8988T (cell line): ENCODE measurements at places on chromosomes 11 and 22.

- DNase-seq, result no peak
Observed at GRCh38 chr22:31119026-31119717, 3.6 kb upstream of the INPP5J start.

DNA sequence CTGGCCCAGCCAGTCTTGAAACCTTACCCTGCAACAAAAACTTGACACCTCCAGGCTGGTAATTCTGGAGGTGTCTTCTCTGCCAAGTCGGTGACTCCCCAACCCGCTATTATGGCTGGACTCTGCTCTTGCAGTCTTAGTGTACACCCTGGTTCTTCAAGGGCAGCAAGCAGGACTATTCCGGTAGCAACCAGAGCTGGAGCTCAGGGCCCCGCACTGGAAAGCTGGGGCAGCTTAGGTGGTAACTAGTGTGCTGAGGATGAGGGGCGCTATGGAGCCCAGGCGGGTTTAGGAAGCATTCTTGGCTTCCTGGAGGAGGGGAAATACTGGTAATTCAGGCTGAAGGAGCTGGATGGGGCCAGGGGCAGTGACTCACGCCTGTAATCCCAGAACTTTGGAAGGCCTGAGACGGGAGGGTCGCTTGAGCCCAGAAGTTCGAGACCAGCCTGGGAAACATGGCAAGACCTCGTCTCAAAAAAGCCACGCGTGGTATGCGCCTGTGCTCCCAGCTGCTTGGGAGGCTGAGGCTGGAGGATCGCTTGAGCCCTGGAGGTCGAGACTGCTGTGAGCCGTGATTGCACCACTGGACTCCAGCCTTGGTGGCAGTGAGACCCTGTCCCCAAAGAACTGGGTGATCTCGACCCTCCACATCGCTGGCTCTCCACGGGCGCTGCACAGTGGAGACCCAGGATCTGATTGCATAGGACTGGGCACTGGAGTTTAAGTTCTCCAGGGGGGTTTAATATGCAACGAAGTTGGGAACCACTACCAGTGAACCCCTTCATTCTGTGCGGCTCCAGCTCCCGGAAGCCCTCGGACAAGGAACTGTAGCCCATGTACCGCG, 10.6 kb upstream of the AIFM3 start:
- no peak for DNase-seq

DNA sequence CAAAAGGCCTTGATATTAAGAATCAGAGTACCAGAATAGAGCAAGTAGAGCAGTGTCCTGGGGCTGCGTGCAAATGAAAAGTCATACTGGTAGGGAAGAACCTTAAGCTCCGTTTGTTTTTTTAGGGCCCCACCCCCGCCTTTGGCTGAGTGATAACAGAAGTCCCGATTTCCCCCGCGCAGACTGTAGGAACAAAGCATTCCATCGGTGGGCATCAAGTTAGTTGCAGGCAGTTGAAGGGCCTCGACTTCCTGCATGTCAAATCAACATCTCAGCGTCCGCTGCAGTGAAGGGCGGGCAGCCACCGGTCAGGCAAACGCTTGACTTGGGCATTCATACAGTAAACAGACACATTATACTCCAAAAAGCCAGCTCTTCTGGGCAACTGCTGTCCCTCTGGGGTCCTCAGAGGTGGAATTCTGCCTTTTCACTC, 11.7 kb downstream of the LRP4 start:
- DNase-seq, result no peak

- DNase-seq, result no peak
Observed at GRCh38 chr11:120410622-120411380, 74.6 kb downstream of the ARHGEF12 start.

DNA sequence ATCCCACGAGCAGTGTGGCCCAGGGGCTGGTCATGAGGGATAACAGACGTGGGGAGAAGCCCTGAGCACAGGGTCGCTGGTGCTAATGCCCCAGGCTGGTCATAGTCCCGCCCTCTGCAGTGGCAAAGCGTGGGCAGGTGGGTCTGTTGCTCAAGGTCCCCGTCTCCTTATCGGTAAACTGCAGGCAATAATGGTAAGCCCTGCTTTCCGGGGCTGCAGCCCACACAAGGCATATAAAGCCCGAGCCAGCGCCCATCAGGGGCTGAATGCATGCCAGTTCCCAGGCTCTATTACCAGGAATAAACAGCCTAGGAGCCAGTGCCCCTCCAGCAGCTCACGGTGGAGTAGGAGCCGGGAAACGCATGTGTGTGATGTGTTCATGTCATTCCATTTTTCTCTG, 261.0 kb downstream of the BRD1 start:
- no peak for DNase-seq

DNA sequence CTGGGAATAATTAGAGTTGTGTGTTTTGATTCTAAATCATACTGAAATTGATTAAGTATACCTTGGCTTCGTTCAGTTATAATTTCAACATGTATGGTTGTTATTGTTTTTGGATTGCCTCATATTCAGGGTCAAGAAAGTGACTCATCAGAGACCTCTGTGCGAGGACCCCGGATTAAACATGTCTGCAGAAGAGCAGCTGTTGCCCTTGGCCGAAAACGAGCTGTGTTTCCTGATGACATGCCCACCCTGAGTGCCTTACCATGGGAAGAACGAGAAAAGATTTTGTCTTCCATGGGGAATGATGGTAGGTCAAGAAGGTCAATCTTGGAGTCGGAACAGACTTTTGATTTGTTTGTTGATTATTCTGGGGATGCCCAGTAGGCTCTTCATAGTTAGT, 40.4 kb downstream of the KMT2A start:
- DNase-seq, result no peak

- no peak for DNase-seq
Observed at GRCh38 chr11:108672113-108672512, 7.2 kb downstream of the DDX10 start.

DNA sequence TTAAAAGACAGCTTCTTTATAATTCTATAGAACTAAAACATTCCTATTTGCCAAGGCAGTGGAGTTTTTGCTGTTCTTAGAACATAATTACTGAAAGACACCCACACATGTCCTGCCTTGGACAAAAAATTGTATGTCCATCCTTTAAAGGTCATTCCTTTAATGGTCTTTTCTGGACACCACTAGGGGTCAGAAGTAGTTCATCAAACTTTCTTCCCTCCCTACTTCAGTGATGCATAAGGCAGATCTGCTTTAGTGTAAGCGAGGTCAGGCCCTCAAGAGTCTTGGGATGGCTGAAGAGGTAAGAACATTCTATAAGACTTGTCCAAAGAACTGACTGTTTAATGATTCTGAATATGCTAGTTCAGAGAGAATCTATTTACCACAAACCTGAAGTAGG, 4.3 kb upstream of the OR51V1 start:
- DNase-seq, result peak; percentile 22

GRCh38 chr11:10329356-10329755, 24.5 kb downstream of the ADM start:
- DNase-seq, result no peak

DNA sequence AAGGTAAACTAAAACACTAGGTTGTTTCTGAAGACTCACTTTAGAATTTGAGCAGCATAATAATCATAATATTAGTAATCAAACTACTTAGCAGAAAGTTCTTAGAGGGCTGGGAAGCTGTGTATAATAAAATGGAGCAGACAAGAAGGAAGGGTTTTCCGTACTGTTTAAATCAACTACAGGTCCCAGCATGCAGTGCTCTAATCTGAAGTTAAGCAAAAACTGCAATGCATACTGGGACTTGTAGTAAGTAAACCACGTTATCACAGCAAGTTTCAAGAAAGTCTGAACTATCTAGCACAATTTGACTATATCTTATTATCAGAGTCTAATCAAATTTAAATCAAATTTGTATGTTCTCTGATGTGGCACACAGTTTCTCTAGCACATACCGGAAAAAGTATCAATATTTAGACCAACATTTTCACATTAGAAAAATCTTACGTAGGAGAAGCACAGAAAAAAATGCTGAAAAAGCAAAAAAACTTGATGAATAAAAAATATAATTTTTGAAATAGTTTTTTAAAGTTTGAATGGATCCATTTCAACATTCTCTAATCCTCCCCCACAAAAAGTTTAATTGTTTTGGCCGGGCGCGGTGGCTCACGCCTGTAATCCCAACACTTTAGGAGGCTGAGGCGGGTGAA, 8.2 kb downstream of the PHF21A start:
- peak; percentile 47 for DNase-seq

GRCh38 chr11:44950625-44951476, at the start of gene TP53I11:
TSS of gene TP53I11 (minus strand) at chr11:44950883. CDS start at chr11:44938335, 12,548 bp downstream.
- DNase-seq, result peak; percentile 93

GRCh38 chr11:27700351-27701301, at the start of gene BDNF:
TSS of gene BDNF (minus strand) at chr11:27700455. CDS start at chr11:27658564, 41,891 bp downstream.
- DNase-seq, result peak; percentile 37

DNA sequence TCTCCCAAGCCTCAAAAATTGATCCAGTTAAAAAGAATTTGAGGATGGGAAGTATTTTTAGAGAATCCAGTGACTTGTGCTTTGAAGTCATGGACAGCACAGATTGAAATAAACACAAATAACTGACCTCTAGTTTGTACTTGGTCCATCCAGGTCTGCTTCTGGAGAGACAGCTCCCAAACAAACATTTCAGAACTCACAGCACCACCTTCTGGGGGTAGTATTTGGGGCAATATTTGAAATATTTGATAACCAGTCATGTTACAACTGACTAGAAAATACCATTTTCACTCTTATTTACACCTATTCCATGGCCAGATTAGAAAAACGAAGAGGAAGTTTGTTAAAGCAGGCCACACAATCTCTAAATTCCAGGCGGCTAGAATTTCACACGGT, 56.2 kb downstream of the CTSC start:
- DNase-seq, result no peak

GRCh38 chr11:34856251-34856650, 59.9 kb downstream of the APIP start:
- no peak for DNase-seq

DNA sequence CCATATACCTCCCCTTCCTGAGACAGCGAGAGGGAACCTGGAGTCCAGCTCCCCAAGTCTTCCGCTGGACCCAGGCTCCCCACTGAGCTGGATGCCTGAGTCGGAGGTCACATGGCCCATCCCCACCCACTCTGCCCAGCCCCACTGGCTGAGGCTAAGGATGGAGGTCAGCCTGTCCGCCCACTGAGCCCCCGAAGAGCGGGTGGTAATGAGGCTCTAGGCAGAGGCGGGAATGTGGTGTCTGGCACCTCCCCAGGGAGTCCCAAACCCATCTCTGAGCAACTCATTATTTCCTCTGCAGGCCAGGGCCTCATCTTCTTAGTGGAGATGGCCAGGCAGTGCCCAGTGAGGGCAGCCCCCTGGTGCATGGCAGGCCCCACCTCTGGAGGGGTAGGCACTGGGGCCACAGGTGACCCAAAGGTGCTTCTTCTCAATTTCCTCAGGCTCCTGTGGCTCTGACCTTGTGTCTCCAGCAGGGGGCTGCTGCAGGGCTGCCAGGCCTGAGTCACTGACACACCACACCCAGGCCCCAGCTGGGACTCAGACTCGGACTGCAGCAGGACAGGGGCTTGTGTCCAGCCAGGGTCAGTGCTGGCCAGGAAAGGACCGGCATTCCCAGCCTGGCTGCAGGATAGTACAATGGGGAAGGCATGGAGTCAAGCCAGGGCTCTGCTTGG, 10.2 kb upstream of the PDE2A start:
- DNase-seq, result peak; percentile 99

- no peak for DNase-seq
Observed at GRCh38 chr11:122229078-122229477, 113.1 kb upstream of the BLID start.

- peak; percentile 82 for DNase-seq
Observed at GRCh38 chr11:66291706-66292542, at the start of gene TMEM151A. TSS of gene TMEM151A (plus strand) at chr11:66291894. CDS start at chr11:66292014, 120 bp downstream.

- DNase-seq, result peak; percentile 41
Observed at GRCh38 chr11:82775736-82776346, 42.2 kb upstream of the FAM181B start.

- peak; percentile 47 for DNase-seq
Observed at GRCh38 chr22:33302049-33302545, 243.9 kb upstream of the SYN3 start.

GRCh38 chr22:48669226-48669625, 1158.4 kb downstream of the BRD1 start:
- DNase-seq, result no peak

DNA sequence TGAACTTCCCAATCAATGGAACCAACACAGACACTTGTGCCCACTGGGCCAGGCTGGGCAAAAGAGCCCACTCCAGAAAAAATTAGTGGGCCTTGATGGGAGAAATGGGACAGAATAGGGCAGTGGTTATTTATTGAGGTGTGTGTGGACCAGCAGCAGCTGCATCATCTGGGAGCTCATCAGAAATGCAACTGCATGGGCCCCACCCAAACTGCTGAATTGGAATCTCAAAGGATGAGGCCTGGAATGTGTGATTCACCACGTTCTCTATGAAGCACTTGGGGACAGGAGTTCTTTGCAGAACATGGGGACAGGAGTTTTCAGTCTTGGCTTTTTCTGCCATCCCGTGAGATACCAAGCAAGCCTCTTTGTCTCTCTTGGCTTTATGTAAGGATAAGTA, 255.6 kb upstream of the PLET1 start:
- DNase-seq, result no peak

- no peak for DNase-seq
Observed at GRCh38 chr11:26801601-26802000, 79.7 kb upstream of the SLC5A12 start.

DNA sequence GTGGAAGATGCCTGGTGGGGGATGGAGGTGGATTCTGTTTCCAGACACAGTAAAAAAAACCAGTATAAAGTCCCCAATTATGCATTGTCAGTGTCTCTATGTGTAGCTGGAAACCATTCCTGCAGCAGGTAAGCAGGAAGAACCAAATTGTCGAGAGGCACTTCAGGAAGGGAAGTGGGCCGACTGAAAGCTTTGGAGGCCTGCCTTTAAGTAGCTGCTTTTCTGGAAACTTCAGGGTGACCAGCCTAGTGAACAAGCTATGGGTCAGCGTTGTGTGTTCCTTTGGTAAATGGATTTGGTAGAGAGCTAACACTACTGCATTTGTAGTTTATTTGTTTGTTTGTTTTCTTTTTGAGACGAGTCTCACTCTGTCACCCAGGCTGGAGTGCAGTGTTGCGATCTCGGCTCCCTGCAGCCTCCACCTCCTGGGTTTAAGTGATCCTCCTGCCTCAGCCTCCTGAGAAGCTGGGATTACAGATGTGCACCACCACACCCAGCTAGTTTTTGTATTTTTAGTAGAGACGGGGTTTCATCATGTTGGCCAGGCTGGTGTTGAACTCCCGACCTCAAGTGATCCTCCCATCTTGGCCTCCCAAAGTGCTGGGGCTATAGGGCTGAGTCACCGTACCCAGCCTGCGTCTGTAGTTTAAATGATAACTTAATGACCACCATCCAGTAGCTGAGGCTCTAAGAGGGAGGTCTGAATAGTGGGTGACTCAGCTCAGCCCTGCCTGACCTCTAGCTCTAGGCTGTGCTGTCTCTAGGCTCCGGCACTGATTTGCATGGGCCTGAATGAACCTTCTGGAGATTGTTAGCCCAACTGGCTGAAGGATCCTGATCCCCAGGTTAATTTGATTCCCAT, 12.8 kb downstream of the PTPRJ start:
- no peak for DNase-seq

- no peak for DNase-seq
Observed at GRCh38 chr22:27541836-27542235, 259.7 kb downstream of the MN1 start.

- peak; percentile 35 for DNase-seq
Observed at GRCh38 chr11:43830928-43831440, 49.6 kb upstream of the ALKBH3 start.
